Stimulated activated CD8-positive, alpha-beta memory T cell treated with anti-CD3 and anti-CD28 coated beads, Interleukin-7, amount 100 ng/mL, for 24 hours (primary cell): ENCODE measurements at places on chromosomes 1 and 21.

- no peak for DNase-seq
Observed at GRCh38 chr1:12604114-12604874, 13.7 kb downstream of the DHRS3 start.

- DNase-seq: no peak
Observed at GRCh38 chr1:227351443-227351842, 33.2 kb upstream of the CDC42BPA start.

- DNase-seq: no peak
Observed at GRCh38 chr1:217539510-217539909, 91.4 kb downstream of the GPATCH2 start.

DNA sequence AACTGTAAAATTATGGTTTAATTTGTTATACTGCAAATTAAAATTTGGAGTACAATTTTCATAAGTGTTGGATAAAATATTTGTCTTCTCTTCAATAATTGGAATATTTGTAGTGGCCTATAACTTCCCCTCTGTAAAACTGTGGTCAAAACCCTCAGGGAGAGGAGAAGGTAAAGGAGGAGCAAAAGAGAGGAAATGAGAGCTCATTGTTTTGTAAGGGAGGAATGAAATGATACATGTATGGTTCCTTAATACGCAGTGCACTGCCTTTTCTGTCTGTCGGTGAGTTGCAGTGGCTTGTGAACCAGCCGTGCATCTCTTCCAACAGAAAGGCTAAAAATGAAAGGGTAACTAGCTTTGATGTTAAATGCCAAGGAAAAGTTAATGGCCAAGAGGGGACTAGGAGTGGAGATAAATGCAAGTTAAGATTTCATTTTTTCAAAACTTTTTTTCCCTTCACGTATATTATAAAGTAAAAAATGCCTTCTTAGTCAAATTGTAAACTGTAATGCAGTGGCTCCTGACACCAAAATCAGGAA lies 26.4 kb downstream of the LRRC8D start:
- no peak for DNase-seq

- no peak for DNase-seq
Observed at GRCh38 chr1:1759456-1760344, 18.6 kb downstream of the NADK start.

DNA sequence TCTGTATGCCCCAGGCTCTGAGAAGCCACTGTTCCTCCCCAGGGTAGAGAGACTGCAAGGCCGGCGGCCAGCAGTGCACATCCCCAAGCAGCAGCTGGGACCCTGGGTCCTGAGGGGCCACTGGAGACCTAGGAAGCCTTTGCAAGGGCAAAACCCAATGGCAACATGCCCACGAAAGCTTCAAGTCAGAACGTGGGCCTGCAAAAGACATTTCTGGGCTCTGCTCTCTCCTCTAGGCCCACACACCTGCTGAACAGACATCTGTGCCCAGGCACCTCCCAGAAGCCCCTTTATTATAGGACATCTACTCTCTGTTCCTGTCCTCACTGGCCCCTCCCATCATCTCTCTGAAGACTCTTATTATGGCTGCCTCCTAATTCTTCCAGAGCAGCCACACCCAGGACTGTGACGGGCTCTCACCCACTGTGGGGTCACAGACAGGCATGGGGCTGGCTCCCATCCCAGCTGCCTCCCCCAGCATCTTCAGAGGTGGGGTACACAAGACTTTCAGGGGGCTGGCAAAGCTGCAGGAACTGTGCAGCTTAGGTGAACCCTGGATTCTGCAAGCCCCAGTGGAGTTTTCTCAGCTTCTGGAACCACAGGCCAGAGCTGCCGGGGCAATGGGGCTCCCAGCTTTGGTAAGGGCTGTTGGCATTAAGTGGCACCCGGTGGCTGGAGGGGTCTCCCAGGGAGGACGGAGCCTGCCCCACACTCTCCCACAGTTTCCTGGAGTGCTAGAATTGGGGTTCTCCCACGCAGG lies 12.6 kb downstream of the TRIM11 start:
- DNase-seq: no peak

GRCh38 chr21:36707763-36708285 lies 8.9 kb downstream of the SIM2 start:
- no peak for DNase-seq

DNA sequence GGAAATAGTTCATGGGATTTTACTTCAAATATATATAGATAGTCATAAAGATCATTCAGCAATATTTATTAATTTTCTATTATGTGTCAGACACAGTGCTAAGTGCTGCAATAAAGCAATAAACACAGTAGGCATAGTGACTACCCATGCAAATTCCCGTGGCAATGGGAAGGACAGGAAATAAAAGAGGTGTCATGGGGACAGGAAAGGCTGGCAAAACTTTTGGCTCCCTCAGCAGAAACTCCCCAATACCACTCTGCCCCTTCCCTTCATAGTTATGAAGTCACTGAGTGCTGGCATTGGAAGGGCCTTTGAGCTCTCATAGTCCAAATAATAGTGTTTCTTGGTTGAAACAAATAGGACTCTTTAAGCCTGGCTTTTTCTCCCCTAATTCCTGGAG lies 104.4 kb upstream of the DPT start:
- no peak for DNase-seq

GRCh38 chr1:8348777-8349472 lies 31.0 kb downstream of the SLC45A1 start:
- DNase-seq: peak; percentile 50

- DNase-seq: no peak
Observed at GRCh38 chr1:48943826-48944225, 167.1 kb upstream of the BEND5 start.
